Mammary epithelial cell (primary cell): ENCODE measurements at places on chromosomes 12 and 14. TPM values are rescaled to one million over a fixed set of nuclear protein-coding genes. Genes with fewer than 3 reads are reported as not detected.

DNA sequence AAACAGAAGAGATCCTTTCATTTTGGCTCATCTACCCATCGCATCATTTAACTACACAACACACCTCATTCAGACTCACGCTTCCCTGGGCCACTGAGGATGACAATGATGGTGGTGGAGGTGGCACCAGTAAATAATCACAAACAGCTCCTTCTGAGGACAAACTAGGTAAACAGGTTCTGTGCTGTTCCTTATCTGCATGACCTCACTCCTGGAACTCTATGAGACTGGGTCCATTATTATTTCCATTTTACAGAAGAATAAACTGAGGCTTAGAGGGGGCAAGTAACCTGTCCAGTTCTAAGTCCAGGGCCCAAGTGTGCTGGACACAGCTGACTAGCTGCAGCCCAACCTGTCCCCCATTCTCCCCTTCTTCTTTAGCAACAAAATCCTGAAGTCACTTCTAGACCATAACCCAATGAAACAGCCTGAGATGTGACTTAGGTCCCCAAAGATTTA lies 50.4 kb downstream of the ITPK1 start:
- no peak for DNase-seq

GRCh38 chr12:105485921-105486320 lies 155.4 kb downstream of the C12orf75 start:
- no peak for DNase-seq

DNA sequence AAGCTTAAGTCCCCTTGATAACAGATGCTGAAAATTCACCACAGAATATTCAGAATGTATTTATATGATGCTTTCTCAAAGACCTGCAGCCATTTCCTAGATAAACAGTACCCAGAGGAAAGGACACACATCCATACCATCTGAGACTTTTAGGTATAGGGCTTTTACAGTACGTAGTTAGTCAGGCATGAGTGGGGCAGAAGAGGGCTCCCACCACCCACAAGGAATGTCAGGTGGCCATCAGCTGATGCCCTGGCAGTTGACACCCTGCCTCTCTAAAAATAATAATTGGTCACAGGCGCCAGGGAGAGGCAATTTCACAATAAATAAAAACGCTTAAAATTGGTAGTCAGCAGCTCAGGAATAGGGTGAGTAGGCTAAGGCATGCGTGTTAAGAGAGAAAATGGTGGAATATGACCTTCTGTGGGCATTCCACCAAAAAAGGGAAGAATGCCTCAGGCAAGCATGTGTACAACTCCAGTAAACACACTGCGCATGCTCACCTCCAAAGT lies 7.8 kb upstream of the TAS2R46 start:
- DNase-seq = no peak

- no peak for DNase-seq
Observed at GRCh38 chr12:53160000-53160399, 20.5 kb upstream of the ZNF740 start.

DNA sequence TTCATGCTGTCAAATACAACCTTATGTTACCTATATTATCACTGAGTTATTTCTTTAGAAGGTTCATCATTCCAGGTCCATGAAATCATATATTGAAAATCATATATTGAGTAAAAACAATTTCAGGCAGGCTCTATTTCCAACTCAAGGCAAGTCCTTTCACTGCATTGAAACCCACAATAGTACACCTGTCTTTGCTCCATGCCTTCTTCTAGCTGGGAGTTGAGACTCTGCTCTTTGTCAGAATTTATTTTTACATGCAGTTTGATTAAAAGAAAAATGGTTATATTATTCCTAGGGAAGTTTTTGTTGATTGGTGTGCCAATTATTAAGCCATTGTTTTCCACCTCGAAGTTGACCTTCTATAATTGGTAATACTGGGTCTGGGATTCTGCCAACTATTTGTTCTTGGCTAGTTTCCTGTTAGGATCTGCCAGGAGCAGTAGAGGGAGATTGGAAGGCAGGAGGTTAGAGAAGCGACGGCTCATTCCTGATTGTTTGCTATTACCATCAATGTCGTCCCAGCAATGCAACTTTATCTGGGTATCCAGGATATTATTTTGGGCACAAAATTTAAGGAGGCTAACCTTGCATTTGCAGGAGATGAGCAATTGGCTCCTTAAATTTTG lies 79.5 kb upstream of the MIS18BP1 start:
- DNase-seq = no peak

DNA sequence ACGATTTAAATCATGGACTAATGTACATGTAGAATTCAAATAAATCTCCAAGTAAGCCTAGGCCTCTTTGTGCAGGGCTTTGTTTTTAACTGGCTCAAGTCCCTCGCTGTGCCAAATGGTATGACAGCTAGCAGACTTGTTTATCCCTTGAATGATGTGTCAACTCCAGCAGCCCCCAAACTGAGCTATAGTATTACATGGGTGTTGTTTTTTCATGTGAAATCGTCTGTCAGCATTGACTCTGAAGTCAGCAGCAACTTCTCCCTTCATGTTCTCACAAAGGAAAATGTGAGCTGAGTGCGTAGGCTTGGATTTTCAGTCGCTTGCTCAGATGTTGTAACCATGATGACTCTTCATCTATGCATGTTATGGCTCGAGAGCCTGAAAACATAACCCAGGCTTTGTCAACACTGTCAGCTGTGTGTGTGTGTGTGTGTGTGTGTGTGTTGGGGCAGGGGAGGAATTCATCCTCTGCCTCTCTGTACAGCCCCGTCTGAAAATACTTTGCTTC lies 73.3 kb downstream of the PTHLH start:
- peak; percentile 97 for DNase-seq

DNA sequence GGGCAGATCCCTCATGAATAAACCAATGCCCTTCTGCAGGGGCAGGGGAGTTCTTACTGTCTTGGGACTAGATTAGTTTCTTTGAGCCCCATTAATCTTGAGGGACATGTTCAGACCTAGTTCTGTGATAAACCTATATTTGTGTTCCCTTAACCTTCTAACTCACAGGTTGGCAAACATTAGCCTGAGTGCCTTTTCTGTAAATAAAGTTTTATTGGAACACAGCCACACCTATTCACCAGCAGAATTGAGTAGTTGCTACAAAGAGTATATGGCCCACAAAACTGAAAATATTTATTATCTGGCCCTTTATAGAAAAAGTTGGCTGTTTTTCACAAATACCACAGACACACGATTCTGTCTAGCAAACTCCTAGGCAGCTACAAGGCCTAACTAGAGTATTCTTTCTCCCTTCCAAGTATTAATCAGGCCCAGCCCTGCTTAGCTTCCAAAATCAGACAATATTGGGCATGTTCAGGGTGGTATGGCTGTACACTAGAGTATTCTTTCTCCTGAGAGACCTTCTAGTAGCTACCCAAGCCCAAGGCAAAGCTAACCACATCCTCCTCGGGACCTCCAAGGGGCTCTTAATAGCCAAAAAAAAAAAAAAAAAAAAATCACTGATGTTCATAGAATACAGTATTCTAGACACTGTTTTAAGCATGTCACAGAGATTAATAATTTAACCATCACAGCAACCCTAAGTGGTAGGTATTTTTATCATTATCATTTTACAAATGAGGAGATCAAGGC lies 199.3 kb upstream of the PWP1 start:
- DNase-seq = no peak

GRCh38 chr12:117042862-117043261 lies 56.4 kb downstream of the TESC start:
- DNase-seq = no peak

- DNase-seq = no peak
Observed at GRCh38 chr12:107593713-107594381, 91.8 kb upstream of the PWP1 start.

DNA sequence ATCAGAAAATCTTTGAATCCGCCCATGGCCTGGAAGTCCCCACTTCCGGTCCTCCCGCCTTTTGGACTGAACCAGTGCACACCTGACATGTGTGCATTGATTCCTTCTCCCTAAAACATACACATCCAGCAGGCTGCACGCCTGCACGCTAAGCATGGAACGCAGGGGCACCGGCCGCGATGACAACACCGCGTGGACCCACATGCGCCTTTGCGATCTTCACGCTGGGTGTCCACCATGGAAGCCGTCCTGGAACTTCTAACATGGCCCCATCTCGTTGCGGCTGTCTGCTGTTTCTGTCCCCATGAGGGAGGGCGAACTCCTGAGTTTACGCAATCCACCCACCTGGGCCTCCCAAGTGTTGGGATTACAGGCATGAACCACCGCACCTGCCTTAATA lies 73.7 kb downstream of the GALNT9 start:
- no peak for DNase-seq

- DNase-seq = no peak
Observed at GRCh38 chr12:57205931-57206330, 10.7 kb upstream of the NXPH4 start.

GRCh38 chr14:78310272-78310671 lies 140.1 kb downstream of the NRXN3 start:
- DNase-seq = no peak

GRCh38 chr14:64249363-64249762 lies 44.8 kb downstream of the ESR2 start:
- DNase-seq = no peak

GRCh38 chr12:93460003-93460402 lies 7.3 kb upstream of the MRPL42 start:
- DNase-seq = no peak

- DNase-seq = no peak
Observed at GRCh38 chr12:24425601-24425970, 476.1 kb upstream of the SOX5 start.

DNA sequence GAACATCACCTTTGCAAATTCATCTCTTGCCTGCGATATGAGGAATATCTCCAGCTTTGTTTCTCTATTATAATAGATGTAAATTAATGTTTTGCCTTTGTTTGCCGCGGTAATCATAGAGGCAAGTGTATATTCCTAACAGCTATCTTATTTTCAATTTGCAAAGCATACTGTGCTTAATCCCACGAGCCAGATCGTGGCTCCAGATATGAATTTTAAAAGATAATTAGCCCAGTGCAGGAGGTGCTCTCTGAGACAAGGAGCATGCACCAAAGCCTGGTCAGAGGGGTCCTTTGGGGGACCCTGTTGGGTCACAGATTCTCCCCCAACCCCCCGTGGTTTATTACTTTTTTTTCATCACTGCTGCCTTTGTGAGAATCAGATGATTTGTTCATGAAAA lies 1087.5 kb downstream of the BCL11B start:
- no peak for DNase-seq

DNA sequence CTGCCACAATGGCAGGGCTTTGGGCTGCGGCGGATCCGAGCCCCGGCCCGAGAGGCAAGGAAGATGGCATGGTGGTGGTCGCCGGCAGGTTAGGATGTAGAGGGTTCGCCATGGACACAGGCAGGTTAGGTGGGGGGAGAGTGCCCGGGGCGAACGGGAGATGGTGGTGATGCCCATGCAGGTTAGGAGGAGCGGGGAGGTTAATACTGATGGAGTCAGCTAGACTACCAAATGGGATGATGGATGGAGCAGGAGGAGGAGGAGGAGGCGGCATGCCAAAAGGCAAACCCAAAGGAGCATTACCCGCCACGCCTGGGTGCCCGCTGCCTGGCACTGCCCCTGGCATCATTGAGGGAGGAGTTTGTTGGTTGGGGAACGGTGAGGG lies 6.2 kb downstream of the MYL6 start:
- no peak for DNase-seq

DNA sequence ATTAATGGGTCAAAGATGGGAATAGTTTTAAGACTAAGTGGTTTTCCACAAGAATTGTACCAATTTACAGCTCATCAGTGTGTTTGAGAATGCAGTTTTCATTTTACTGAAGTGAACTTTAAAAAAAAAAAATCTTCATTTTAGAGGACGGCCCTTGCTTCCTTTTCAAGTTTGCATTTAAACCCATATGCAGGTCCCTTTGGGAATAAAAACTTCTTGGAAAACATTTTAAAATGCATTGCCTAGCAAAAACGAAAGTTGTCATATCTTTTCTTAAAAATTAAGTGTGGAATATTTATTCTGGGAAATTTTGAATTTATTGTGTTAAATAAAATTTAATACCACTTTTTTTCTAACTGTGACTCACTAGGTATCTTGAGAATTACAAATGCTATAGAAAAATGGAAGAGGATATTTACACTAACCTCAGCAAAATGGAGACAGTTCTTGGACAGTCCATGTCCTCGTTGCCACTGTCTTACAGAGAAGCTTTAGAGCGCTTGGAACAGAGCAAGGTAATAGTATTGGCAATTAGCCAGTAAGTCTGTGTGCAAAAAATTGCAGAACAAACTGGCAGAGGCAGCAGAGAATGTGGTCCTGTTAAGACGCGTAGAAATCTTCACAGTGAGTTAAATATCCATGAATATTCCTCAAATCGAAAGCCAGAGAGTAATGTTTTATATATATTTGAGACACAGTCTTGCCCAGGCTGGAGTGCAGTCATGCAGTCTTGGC lies 209.7 kb downstream of the SYNE2 start:
- DNase-seq = no peak

DNA sequence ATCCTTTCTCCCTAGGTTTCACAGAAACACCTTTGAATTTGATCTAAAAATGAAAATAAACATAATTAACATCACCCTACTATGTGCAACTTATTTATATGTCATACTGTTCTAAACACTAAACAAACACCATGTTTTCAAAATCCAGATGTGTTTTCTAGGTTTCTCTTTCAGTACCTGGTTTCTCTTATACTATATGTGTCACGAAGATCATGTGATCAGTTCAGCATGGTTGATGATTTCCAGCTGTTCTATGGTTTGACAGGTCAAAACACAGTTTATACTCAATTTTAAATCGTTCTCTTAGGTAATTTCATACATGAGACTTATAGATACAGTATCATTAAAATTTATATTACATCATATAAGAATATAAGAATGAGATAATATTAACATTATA lies 373.1 kb downstream of the SOX5 start:
- DNase-seq = no peak

- no peak for DNase-seq
Observed at GRCh38 chr14:67056684-67057083, 132.6 kb upstream of the GARIN2 start.

DNA sequence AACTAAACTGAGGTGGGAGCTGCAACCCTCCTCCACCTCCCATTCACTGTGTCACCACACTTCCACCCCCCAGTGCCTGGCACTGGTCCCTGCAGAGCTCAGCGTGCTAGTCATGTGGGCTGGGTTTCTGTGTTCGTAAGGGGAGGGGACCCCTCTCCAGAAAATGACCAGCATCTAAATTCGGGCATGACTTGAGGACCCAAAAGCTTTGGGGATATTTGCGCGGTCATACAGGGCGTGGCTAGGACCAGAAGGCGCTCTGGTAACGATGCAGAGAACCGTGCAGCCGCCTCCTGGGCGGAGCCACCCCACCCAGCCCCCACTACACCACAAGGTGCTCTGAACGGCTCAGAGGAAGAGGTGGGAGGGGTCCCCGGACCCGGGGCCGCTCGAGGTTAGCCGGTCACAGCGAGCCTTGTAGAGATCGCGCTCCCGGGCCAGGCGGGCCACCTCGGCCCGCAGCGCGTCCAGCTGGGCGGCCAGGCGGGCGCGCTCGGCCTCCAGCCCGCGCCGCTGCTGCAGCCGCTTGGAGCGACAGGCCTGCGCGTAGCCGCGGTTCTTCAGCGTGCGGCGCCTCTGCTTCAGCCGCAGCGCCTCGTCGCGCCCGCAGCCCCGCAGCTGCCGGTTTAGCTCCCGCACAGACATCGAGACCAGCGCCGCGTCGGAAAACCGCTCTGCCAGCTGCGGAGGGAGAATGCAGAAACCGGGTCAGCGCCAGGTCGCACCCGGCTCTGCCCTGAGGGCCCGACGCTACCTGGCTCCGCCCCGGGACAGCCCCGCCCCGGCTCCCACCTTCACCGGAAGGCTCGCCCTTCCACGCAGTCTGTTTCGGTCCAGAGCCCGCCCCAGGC lies 9.8 kb downstream of the CPNE6 start:
- DNase-seq = peak; percentile 43

The PTPRQ gene
- not detected for polyA plus RNA-seq

The NPAS3 gene
- 0.01 TPM for polyA plus RNA-seq

The AICDA gene
- not detected for polyA plus RNA-seq

The CCDC38 gene
- polyA plus RNA-seq = not detected

The WNT1 gene
- polyA plus RNA-seq = not detected

The LRIG3 gene
- 28.7 TPM for polyA plus RNA-seq

The CLEC6A gene
- polyA plus RNA-seq = not detected

The KERA gene
- polyA plus RNA-seq = not detected
